ENCODE measurements at places on chromosomes 6 and 20.

DNA sequence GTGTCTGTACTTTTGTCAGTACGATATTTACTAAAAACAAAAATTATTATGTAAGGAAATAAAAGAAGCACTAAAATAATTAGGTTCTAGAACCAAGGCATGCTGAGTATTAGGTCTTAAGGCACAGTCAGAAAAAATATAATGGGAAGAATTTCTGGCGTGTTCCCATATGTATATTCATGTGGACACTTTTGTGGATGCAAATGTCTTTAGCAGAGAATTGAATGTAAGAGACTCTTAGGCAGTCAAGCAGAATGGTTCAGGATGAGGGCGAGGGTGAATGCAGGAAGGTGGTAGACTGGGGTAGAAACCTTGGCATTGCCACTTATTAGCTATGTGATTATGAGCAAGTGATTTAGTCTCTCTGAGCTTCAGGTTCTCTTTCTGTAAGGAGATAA is 71.5 kb downstream of the SASH1 start:
- no peak for DNase-seq

DNA sequence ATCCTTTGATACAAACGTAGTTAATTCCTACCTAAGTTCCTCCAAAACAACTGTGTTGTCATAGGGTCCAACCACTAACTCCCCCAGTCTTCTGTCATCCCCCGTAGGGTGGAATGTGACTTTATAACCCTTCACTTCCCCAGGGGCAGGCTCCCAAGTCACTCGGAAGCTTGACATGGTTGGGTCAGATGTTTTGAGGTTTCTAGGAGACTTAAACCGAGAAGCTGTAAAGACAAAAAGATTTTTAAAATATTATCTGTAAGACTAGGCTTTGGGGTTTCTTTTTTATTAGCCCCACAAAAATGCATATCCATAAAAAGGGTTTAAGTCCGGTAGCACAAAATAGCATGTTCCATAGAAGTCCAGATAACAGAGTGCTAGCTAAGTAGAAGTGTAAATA is 50.2 kb downstream of the COL12A1 start:
- DNase-seq: no peak

- DNase-seq: no peak
These were observed 33.3 kb downstream of the IRF4 start for GRCh38 chr6:424741-425417.

- peak; percentile 75 for DNase-seq
These were observed 91.6 kb upstream of the RIPOR2 start for GRCh38 chr6:25027221-25027916.

DNA sequence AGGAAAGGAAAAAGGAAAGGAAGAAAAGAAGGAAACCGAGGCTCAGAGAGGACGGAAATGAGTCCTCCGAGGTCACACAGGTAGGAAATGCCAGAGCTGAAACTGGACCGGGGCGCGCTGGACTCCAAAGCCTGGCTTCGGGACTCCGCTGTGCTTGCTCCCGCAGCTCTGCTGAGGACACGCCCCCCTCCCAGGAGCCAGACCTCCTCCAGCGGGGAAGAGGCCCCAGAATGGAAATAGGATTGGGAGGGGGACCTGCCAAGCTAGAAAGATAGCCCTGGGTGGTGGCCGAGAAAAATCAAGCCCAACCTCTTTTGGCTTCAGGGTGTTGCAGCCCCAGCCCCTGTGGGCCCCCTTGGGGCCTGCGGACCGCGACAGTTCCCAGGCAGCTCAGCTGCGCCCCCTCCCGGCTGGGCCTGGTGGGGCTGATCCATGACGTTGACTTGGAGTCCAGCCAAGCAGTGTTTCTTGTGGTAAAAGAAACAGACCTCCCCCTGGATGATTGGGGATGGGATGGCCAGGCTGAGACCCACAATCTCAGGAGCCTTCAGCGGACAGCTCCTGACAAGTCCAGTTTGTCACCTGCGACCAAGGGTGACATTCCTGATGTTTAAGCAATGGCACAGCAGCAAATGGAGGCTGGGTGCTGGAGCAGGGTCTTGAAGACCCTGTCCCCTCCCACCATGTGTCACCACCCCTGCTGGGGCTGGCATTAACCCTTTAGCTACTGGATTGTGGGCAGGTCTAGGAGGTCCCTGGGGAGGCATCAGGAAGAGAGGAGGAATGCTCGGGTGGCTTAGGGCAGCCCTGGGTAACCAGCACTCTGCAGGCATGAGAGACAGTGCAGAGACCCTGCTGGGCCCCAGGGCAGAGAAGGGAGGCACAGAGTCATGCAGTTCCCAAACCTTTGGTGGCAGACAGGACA is 55.4 kb downstream of the RIPOR3 start:
- peak; percentile 33 for DNase-seq

DNA sequence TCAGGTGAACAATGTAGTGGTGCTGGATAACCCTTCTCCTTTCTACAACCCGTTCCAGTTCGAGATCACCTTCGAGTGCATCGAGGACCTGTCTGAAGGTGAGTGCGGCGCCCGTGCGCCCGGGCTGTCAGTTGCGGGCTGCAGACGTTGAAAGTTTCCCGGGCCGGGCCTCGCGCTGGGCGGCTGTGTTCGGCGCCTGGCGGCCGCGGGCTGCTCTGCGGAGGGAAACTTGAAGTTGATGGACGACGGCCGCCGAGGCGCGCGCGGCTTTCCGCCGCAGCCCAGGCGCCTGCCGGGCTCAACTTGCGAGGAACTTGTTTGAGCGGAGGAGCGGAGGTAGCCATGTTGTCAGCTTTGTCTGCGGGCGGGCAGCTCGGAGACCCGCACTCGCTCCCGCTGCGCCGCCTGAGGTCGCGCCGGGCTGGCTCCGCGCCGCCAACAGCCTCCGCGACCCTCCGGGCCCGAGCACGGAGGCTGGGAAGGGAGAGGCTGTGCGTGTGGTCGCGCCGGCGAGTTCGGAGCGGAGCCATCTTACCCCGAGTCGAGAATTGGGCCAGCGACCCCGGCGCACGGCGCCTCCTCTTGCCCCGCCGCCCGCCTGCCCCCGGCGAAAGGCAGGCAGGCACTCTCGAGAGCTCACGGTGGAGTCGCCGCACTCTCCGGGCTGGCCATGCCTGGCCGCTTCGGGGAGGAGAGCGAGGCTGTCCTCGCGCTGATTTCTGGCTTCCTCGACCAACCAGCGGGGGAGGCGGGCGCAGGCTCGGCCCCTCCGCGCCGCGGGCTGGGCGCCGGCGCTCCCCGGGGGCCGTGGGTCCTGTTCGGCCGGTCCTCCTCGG is 691 bp downstream of the ASF1A start:
- DNase-seq: peak; percentile 57

DNA sequence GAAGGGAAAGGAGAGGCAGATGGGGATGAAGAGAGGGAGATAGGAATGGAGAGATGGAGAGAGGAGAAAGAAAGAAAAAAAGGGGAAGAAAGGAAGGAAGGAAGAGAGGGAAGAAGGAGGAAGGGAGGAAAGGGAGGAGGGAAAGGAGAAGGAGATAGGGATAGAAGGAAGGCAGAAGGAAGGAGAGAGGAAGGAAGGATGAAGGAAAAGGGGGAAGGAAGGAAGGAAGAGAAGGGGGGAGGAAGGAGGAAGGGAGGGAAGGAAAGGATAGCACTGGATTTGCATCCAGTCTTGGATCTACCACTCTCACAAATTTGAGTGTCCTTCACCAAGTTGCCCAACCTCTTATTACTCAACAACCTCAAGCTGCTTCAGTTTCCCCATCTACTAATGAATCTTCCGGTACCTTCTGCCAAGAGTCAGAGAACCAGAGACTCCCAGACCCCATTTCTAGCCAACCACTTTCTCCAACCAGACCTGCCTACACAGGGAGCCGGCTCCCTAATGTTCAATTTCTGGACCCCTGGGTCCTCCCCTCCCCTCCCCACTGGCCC is 79.7 kb upstream of the FOXP4 start:
- DNase-seq: no peak

GRCh38 chr6:138692978-138693909 is 80.3 kb upstream of the CCDC28A start:
- peak; percentile 48 for DNase-seq

DNA sequence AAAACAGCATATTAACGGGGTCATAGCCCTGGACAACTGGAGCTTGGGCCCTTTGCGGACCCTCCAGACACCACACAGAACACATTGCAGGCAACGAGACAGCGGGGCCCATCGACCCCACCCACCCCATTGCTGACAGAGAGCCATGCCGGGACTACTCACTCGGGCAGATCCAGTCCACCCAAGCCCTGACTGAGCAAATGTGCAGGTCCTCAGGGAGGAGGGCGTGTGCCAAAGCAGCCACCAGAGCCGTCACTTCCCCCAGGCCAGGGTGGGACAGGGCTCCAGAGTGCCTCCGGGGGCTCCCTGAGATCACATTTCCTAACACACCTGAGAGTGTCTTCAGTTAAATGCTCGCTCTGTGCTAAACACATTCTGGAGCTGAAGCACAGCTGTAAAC is 114.9 kb downstream of the CDH4 start:
- DNase-seq: no peak

DNA sequence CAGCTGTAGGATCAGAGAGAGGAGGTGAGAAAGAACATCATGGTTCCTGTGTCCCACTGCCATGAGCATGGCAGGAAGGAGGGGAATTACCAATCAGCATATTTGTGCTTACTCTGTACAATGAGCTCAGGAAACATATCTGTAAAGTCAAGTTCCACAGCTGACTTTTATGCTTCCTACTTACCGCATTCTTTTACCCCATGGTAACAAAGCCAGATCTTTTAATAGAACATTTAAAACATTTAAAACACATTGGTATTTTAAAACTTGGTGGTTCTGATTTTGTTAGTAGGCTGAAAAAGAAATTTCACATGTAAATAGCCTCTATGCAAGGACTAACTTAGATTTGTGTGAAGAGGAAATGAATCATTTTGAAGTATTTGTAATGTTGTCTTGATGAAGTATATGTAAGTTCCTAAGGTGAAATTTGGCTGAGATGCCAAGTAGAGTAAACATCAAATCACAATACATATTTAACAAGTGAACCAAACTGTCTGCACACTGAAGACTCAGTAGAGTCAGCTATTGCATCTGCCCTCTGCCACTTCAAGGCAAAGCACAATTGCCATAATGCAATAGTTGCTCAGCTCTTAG is 114.7 kb downstream of the GJA10 start:
- DNase-seq: no peak

DNA sequence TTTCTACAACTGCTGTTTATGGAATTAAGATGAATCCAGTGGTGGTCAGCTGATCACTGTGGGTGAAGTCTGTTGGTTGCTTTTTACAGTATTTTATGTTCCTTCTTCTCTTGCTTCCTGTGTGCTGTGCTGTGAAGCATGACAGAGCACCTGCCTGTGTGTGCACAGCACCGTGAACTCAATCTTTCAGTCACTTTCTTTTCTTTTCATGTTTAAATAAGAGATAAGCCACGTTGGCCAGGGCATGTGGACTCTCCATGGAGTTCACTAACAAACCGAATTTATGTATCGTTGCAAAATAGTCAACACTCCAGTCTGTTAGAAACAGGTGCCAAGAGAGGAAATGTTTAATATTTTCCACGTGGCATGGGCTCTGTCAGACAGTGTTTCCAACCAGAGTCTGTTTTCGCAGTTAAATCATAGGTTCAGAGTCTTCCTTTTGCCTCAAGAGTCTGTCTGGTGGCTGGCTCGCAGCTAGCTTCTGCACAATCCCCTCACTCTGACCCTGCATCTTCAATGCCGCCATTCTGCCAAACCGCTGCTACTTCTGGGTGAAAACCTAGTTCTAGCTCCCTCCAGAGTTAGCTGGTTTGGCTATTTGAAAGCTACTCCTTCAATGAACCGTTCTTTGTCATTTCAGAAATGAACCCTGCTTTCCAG is 73.2 kb downstream of the QRSL1 start:
- no peak for DNase-seq

GRCh38 chr20:53768329-53768728 is 174.7 kb upstream of the ZNF217 start:
- no peak for DNase-seq

DNA sequence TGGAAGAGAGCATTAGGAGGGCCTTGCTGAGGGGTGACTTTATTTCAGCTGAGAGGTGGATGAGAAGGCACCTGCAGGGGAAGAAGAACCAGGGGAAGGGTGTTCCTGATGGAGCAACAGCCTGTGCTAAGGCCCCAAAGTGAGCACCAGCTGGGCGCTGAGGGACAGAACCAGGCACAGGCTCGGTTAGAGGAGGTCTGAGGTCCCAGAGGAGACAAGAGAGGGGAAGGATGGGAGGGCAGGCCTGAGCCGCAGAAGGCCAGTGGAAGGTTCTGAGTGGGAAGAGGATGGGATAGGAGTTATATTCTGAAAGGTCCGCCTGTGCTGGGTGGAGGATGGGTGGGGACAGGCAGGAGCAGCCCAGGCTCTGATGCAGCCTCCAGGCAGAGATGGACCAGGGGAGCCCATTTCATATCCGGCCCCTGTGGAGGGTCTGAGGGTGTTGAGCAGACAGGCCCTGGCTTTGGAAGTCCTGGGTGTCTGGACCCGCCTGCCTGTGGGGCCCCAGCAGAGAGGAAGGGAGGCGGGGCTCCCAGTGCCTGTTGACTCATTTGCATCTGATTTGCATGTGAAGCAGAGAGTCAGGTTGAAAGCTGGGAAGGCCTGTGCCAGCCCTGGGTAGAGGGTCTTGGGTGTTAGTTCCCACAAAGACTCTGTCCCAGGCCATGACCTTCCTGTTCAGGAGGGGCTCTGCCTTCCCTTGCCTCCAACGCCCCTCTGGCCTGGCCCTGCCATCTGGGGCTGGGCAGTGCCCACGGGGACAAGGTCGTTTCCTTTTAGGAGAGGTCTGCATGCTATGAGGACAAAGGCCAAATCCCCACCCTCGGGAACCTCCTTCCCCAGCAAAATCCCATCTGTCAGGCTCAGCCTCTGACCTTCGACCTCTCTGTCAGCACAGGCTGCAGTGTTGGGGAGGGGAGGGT is 10.6 kb upstream of the FAM110A start:
- DNase-seq: no peak

DNA sequence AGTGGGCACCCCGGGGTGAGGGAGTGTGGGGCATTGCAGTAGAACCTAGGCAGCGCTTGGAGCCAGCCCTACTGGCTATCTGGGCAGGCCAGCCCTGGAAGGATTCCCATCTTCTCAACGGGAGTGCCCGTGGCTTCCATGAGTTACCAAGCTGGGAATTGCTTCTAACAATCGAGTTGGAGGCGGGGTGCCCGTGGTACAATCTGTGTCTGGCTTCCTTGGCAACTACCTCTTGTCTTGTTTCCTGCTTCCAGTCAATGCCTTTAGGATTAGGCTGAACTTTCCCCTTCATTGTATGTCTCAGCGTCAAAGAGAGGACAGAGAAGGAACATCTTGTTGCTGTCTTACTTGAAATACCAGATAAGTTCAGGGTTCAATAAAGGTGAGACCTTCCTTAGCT is 33.3 kb downstream of the PPP1R14C start:
- DNase-seq: no peak

DNA sequence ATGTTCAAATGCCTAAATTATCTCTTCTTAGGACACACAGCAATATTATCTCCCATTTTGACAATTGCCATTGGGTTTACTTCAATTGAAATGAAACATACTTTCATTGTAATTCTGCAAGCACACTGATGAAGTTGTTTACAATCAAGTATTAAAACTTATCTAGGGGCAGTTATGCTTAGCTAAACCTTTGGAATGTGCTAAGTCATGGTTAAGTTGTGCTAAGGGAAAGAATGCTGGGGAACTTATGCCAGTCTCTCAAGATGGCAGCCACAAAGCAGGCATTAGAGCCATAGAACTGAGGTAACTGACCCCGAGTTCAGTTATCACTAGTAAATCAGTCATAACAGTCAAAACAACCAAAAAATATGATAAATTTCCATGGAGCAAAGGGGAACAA is 59.1 kb upstream of the NT5E start:
- no peak for DNase-seq
